ENCODE measurements at places on chromosomes 7 and 10.

- DNase-seq: no peak
Measured at GRCh38 chr7:151462306-151462779, 22.4 kb upstream of the CRYGN start.

- no peak for DNase-seq
Measured at GRCh38 chr7:139817249-139817648, 11.8 kb upstream of the TBXAS1 start.

- no peak for DNase-seq
Measured at GRCh38 chr7:124965553-124965952, 35.9 kb upstream of the POT1 start.

DNA sequence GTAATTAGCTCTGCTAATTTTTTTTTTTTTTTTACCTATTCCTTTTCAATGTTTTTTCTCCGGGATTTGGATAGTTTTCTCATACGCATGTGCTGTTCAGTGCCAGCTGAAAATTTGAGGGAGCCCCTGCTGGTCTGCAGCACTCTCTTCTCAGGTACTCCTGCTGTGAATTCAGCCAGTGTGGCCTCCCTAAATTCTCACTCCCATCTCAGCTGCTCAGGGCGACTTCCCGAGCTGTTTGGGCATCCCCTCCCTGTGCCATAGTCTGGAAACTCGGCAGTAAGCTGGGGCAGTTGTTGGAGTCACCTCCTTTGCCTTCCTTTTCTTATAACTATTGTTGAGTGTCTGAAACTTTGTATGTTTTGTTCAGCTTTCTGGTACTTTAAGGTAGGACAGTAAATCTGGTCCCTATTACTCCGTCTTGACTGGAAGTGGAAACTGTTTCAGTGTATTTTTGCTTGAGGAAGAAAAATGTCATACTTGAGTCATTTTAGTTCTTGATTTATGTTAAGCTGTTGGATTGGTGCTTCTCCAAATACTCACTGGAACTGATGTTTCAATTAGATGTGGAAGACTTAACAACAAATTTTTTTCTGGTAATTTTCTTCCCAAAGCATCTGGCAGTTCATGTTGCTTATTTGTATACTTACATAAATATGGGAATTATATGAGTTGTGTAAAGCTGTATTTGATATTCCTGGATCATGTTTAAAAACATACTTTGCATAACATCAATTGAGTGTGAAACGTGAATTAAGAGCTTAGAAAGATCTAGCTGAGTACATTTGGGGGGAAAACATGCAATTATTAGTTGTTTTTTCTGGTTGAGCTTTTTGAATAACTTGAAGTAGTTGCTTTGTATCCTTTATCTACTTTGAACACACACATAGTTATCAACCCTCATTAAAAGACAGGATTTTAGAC, 33.7 kb downstream of the MINPP1 start:
- no peak for DNase-seq

DNA sequence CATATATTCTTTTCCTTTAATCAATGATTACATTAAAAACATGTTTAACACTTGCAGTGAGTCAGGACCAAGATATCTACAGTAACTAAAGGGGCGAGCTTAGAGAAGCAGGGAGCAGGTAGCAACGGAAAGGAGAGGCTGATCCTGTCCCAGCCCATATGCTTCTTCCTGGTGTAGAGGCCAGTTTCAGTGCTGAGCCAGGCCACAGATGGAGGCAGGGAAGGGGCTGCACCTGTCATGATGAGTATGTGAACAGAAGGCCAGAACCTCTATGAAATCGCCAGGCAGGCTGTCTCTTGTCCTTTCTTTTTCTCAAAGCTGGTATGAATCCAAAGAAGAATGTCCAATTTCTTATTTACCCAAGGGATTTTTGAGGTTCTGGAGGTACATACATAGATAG, 16.3 kb downstream of the REEP3 start:
- no peak for DNase-seq

DNA sequence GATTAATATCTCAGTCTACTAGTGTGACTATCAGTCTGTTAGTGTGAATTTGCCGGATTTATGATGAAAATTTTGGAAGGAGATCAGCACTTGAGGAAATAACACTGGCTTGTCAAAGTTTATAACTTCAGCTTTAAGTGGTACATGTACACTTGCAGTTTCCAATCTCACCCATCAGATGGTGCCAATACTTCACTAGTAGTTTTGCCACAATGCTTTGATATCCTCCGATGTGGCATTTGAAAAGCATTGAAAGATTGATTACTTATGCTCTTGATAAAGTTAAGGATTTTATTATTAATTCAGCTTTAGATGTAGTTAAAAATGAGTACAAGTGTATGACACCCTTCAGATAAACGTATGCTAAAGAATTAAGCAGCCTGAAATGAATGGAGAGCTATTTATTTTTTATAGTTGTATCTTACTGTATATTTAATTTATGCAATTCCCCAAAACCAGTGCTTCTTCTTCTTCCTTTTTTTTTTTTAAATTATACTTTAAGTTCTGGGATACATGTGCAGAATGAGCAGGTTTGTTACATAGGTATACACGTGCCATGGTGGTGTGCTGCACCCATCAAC, 98.2 kb downstream of the ANLN start:
- DNase-seq: peak; percentile 83

- no peak for DNase-seq
Measured at GRCh38 chr10:100468978-100469377, 6.2 kb downstream of the WNT8B start.

GRCh38 chr10:114706458-114707055, 48.5 kb upstream of the ABLIM1 start:
- no peak for DNase-seq

- DNase-seq: no peak
Measured at GRCh38 chr7:80334196-80334595, 177.7 kb downstream of the GNAT3 start.

DNA sequence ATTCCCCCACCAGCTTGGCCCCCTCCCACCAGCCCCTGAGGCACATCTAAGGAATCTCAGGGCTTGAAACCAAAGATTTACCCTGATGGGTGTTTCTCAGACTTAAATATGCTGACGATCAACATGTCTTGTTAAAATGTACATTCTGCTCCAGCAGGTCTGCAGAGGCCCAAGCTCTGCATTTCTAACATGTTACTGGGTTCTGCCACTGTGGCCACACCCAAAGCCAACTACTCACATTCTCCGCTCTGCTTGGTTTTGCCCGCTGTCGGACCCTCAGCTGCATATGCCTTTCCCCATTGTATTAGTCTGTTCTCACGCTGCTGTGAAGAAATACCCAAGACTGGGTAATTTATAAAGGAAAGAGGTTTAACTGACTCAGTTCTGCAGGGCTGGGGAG, 8.9 kb downstream of the PIP4K2A start:
- DNase-seq: no peak

DNA sequence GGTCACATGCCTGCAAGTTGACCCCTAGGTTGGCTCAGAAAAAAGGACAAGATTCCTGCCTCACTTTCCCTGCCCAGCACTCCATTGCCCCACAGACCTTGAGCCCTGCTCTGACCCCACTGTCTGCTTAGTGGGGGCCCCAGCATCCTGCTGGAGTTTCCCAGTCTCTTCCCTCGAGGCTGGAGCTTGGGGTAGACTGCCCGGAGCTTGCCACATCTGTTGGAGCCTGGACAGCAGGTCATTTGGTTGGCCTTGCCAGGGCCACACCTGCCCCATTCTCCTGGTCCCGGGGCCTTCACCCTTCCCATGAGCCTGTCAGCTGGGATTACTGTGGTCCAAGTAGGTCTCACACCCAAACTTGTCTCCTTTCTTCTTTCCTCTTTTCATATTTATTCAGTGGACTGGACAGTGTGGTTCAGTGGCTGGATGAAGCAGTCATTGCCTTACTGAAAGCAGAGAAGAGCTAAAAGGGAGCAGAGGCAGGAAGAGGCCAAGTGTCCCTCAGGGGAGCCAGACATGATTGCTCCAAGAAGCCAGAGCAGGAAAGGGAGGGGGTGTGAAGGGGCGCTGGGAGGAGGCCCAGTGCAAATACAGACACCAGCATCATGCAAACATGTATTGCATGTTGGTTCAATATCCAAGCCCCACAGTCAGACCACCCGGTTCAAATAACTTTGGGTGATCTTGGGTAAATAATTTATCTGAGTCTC, 56.2 kb upstream of the CACUL1 start:
- DNase-seq: no peak

DNA sequence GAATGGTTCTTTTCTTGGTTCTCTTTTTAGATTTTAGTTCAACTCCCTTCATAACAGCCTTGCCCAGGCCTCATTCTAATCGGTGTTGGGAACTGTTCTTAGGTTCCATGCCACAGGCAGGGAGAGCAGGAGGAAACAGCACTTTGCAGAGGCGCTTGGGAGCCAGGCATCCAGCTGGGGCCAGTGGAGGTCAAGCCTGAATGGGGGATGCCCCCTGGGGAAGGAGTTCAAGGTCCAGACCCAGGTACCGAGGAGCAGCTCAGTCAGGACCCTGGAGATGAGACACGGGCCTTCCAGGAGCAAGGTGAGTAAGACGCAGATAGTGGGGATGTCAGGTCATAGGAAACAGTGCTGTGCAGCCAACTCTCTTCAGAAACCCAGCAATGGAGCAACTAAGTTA, 4.5 kb downstream of the ZSCAN25 start:
- DNase-seq: no peak

DNA sequence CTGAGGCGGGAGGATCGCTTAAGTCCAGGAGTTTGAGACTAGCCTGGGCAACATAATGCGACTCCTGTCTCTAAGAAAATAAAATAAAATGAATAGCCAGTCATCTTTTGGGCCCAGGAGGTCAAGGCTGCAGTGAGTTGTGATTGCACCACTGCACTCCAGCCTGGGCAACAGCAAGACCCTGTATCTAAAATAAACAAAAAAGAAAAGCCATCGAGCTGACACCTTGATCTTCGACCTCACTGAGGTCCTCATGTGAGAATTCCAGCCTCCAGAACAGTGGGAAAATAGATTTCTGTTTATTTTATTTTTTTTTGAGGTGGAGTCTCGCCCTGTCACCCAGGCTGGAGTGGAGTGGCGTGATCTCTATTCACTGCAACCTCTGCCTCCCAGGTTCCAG, 301.5 kb upstream of the GALNT17 start:
- no peak for DNase-seq

Data from NCI-H1417 treated with DMSO at 0.1 percent for 48 hours (cell line).